ENCODE measurements at places on chromosomes 12 and 14.
A peak's percentile ranks its signal among the peaks of the same experiment; 100 is the strongest.

GRCh38 chr14:21882226-21882625 is 208.6 kb upstream of the OR4E1 start:
- no peak for DNase-seq

- DNase-seq, result no peak
Observed at GRCh38 chr14:94470311-94470710, 5.7 kb downstream of the SERPINA9 start.

DNA sequence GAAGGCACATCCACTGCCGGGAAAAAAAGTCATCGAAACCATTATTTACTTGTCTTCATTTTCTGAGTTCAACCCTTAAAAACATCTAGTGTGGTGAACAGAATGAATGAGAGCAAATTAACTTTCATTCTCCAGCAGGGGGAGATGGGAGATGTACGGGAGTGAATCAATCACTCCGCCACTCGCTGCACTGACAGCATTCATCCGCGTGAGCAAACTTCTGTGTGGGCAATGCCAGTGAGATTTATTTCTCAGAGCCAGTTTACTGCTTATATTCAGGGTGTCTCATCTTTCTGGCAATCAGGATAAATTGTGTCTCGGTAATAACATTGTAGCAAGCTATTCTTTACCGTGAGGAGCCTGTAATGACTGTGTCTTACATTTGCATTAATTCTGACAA is 463.6 kb upstream of the MIS18BP1 start:
- DNase-seq, result no peak

- DNase-seq, result no peak
Observed at GRCh38 chr14:64875350-64875749, 4.4 kb downstream of the SPTB start.

GRCh38 chr14:101620821-101621785 is 59.8 kb downstream of the DIO3 start:
- DNase-seq, result no peak

- DNase-seq, result no peak
Observed at GRCh38 chr14:35776823-35777222, 32.3 kb downstream of the RALGAPA1 start.

DNA sequence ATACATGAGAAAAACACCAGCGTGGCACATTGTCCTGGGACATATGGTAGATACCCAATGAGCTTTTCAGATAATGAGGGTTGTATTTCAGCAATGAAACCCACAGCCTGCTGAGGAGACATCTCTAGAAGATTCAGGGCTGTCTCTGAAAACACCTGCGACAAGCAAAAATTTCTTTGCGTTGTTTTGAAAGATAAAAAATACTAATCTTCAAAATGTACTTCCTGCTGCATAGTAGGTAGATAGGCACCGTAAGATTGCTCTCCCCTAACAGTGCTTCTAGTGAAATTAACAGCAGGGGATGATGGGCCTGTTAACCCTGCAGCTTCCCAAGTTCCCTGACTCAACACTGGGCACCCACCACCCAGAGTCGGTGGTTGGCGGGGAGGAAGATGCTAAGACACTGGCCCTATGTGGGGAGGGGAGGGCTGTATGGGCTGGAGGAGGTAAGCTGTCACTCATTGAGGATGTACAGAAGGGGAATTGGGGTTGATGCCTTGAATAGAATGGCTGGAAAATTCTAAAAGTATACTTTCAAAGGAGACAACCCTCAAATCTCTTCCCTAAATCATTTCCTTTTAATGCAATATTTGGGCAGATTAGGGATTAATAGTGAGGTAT is 20.0 kb downstream of the ZFP36L1 start:
- DNase-seq, result no peak

- DNase-seq, result peak; percentile 47
Observed at GRCh38 chr12:103841690-103842584, 903 bp upstream of the NT5DC3 start.

DNA sequence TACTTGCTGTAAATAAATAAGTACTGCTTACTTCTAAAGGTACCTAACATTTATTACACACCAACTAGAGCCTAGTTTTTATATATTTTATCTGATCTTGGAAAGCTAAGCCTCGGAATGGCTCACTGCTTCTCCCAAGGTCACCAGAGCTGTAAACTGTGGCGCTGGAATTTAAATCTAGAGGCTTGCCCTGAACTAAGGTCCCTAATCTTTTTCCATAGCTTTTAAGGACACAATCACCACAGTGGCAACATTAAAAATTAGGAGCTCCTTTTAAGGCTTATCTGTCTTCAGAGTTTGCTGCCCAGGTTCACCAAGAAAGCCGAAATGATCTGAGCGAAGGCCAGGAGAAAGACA is 670 bp downstream of the CCNB1IP1 start:
- DNase-seq, result no peak

DNA sequence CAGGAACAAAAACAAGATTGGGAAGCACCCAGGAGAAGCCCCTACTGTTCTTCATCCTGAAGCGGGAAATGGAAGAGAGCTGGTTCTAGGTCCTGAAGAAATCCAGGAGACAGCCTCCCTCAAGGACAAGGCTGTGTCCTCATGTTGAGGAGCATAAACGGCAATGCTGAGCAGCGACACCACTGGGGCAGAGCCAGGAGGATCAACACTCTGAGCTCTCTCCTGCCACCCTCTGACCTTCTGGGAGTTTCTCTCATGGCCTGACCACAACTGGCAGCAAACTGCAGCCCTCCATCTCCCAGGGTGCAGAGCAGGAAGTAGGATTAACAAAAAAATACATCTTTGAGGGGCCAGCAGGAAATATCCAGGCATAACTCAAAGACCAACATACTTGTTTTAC is 1292.2 kb upstream of the TMEM132C start:
- no peak for DNase-seq

DNA sequence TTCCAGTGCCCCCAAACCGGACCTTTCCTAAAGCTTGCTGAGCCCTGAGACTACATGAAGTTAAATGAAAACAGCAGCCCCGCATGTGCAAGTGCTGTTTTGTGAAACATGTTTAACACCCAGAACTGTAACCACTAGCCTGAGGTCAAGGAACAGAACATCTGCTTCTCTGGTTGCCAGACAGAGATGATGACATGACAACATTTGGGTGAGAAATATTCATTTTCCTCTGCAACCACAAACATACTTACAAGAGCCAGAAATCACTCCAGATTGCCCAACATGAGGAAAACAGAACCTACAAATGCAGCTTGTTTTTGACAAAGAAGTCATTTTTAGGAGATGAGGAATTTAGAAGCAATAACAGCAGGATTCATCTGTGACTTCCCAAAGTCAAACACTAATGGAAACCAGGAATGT is 110.4 kb downstream of the BCAT1 start:
- no peak for DNase-seq

GRCh38 chr12:23504641-23505399 is 444.6 kb downstream of the SOX5 start:
- DNase-seq, result no peak

DNA sequence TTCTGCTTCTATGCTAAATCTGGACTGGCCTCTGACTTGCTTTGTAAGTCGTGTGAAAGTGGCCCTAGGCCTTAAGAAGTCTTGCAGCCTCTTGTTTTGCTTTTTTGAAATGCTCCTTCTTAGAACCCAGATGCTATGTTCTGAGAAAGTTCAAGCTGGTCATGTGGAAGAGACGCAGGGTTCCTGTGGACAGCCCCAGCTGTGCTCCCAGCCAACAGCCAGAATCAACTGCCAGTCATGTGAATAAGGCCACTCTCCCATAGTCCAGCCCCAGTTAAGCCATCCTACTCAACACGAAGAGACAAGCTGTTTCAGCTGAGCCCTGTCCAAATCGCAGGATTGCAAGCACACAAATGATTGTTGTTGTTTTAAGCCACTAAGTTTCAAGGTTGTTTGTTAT is 37.3 kb upstream of the TBPL2 start:
- DNase-seq, result no peak

DNA sequence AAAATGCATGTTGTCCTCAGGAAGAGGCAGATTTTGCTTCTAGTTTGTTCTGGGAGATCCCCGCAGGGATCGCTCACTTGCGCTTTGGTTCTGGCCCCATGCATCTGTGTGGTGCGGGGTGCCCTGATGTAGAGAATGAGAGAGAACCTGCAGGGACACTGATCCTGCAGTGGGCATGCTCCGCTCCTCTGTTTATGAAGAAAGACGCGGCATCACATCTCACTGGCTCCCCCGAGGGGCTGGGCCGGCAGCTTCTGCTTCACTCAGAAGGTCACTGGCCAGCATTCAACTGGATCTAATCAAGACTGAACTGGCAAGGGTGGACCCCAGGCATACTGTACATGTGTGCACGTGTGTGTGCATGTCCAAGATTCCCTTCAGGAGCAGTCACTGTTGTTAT is 164.2 kb downstream of the CALM1 start:
- DNase-seq, result no peak

DNA sequence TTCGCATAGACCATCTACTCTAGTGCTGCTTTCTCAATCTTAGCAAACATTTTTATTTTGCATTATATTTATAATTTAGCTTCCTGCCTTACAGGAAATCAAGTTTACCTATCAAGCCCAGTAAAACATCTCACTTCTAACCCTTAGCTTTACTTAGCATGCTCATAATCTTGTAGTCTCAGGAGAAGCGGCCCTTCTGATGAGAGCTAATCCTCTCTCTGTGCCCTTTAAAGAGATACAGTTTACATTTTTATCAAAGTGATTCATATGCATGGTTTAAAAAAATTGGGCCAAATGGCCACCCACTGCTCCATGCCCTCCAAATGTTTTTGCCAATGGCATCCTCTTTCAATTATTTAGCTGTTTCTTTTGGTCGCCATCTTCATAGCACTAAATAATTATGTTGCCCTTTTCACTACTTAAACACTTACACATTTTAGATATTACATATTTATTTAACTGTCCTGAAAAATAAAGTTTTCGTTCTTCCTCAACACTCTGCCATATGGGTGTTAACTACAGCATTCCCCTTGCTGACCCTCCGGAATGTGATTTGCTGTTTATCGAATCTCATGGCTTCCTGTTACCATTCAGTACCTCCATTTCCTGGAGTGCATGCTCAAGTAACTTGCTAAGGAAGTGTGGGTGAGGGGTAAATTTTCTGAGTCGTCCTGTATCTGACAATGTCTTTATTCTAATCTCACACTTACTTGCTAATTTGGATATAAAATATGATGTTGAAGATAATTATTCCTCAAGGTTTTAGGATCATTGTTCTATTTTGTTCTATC is 29.3 kb downstream of the YLPM1 start:
- DNase-seq, result peak; percentile 33

GRCh38 chr14:68312884-68313610 is 479.8 kb downstream of the ZFP36L1 start:
- no peak for DNase-seq

DNA sequence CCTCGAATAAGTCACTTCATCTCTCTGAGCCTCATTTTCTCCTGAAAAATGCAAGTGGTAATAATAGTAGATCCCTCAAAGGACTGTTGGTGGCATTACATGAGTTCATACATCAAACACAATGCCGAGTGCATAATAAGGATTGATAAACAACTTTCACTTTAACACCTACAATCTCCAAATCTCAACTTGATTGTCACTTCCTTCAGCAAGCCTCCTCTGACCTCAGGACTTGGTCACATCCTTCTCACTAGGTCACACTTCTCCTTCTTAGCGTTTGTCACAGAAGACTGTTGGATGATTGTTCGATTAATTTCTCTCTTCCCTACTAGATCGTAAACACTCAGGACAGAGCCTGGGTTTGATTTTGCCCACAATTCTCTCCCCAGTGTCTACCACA is 7.9 kb upstream of the PRKAB1 start:
- DNase-seq, result no peak

DNA sequence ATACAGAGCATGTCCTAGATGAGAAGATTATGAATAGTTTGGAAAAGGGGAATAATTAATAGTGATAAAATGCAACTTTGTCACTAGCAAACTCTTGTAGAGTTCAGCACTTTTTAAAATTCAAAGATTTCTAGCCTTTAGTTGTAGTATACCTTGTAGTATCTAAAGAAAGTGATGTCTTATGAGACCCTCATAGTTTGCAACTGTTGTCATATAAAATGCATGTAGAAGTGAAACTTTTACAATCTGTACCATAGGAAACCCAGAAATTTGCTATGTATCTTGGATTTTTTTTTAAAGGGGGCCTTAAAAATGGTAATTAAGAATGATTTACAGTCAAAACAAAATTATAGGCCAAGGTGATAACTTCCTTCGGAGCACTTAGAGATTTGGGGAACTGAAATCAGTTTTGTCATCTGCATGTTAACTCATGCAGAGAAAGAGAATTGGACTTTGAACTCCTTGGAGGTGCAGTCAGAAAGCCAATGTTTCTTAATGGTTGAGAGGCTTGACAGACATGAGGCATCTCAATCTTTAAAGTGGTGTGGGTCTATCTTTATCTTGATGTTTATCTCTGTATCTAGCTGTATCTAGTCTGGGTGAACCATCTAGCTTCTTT is 1.3 kb downstream of the LRRK2 start:
- no peak for DNase-seq

- no peak for DNase-seq
Observed at GRCh38 chr12:13198241-13198640, 1.7 kb downstream of the EMP1 start.

GRCh38 chr14:37197421-37198272 is at the start of gene MIPOL1:
Gene MIPOL1, plus strand, starts transcription at chr14:37197937. Its CDS starts 49,952 bp downstream, at chr14:37247889.
- no peak for DNase-seq

GRCh38 chr12:56565510-56566101 is 44.0 kb downstream of the RBMS2 start:
- DNase-seq, result no peak

DNA sequence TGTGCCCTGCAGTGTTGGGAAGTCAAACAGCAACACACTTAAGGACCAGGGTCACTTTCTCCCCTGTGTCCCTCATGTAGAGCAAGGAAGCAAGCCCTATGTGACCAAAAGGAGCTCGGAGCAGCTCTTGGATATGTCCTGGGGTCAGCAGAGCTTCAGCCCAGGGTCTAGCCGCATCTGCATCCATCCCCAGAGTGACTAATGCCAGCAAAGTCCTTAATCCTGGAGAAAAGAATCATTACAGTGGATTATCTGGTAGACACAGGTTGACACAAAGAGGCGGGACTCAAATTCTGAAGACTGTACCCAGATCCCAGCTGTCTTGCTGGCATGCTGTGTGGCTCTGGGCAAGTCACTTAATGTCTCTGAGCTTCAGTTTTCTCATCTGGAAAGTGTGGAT is 239.1 kb upstream of the PWP1 start:
- DNase-seq, result no peak

- DNase-seq, result no peak
Observed at GRCh38 chr12:92421701-92422100, 276.1 kb upstream of the BTG1 start.

DNA sequence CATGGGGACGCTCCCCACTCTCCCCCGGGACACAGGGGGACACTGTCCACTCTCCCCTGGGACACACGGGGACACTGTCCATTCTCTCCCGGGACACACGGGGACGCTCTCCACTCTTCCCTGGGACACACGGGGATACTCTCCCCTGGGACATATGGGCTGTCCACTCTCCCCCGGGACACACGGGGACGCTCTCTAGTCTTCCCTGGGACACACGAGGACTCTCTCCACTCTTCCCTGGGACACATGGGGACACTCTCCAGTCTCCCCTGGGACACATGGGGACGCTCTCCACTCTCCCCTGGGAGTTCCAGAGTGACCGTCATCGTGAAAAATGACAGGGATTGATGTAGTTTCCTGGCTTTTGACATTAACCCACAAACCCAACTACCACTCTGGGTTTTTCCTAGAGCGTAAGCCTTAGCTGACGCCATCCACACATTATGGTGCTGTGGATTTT is 3.0 kb upstream of the P2RX2 start:
- peak; percentile 6 for DNase-seq

- DNase-seq, result no peak
Observed at GRCh38 chr12:64791036-64791435, 31.8 kb upstream of the GNS start.

- DNase-seq, result no peak
Observed at GRCh38 chr12:9002335-9002734, 13.0 kb downstream of the KLRG1 start.

Data from CD8-positive, alpha-beta T cell (primary cell).